ENCODE measurements at places on chromosomes 2 and 18.
A peak's percentile ranks its signal among the peaks of the same experiment; 100 is the strongest.

DNA sequence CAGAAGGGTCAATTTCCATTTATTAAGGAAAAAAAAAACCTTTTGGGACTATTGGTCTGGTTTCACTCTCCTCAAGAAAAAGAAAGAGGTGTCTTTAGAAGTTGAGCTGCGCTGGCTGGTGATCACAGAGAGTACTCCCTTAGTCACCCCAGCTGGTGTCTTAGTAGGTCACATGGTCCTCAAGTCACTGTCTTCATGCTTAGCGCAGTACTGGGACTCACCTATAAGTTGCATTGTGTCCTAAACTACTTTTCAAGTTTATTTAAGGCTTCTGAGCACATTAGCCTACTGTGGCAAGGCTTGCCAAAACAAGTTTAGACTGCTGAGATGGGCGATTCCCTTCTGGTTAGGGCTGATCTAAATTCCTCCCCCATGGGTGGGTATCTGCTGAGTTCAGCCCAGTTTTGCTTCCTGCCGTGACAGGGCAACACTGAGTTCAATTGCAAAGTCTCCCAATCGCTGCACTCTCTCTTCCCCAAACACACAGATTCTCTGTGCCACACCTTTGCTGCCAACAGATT lies 824.9 kb upstream of the CRIM1 start:
- DNase-seq = no peak

DNA sequence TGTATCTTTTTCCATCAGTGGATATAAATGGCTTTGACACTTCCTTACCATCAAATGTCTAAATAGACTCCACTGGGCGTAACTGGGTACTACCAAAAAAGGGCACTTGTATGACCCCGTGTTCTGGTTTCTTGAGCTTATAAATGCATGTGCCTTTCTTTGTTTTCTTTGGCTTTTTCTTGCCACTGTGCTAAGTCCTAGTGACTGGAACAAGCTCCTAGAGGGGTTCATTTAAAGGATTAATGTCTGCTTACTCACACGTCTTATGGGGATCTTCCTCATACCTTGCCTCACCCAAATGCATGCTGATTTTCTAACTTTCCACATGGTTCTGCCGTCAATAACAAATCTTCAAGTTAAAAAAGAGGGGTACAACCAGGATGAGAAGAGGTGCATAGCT lies 19.8 kb upstream of the ZNF532 start:
- no peak for DNase-seq

GRCh38 chr2:202043475-202043874 lies 9.8 kb downstream of the FZD7 start:
- no peak for DNase-seq

DNA sequence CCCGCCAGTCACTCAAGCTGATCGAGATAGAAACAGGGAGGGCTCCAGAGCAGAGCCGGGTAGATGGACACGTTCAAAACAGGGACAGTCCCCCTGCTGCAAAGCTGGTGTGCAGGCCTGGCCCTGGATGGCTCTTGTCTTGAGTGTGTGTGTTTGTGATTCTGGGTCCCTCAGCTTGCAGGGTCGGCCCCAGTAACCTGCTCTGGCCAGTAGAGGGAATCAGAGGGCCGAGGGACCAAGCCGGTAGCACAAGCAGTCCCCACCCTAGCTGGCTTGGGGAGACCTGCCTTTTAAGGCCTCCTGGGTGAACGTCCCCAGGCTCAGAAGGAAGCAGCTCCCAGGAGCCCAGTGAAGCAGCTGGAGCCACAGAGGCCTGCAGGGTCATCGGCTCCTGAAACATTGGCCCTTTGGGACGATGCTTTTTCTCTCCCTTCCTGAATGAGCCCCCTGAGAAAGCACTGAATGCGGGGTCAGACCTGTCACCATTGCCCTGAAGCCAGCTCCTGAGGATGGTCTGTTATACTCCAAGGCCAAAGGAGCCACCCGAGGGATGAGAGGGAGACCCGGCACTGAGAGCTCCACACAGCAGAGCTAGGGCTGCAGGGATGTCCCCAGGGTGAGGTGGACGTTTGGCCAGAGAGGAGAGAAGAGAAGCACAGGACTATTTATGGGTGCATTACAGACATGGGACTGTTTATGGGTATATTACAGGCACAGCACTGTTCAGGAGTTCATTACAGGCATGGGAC lies 15.4 kb upstream of the MLPH start:
- DNase-seq = no peak

GRCh38 chr2:96528006-96528699 lies 8.4 kb upstream of the ARID5A start:
- DNase-seq = peak; percentile 56

GRCh38 chr2:162025121-162025911 lies 48.7 kb downstream of the DPP4 start:
- DNase-seq = no peak

- DNase-seq = no peak
Observed at GRCh38 chr18:32093102-32093511, 1.4 kb downstream of the RNF138 start.

GRCh38 chr2:68768461-68768860 lies 33.9 kb downstream of the ARHGAP25 start:
- no peak for DNase-seq

- DNase-seq = no peak
Observed at GRCh38 chr18:61735564-61736102, 157.2 kb downstream of the RNF152 start.

GRCh38 chr2:10659898-10660568 lies 29.7 kb downstream of the NOL10 start:
- DNase-seq = no peak

DNA sequence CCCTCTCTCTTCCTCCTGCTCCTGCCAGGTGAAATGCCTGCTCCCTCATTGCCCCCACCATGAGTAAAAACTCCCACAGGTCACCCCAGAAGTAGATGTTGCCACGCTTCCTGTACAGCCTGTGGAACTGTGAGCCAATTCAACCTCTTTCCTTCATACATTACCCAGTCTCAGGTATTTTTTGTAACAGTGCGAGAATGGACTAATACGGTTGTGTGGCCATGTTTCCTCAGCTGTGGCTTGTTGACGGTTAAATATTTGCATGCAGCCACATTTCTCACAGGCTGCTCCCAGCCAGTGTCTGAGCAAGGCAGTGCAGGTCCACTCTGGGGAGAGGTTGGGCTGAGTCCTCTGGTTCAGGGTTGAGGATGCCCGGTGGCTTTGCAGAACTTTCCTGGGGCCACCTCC lies 27.8 kb upstream of the COPS8 start:
- DNase-seq = no peak

DNA sequence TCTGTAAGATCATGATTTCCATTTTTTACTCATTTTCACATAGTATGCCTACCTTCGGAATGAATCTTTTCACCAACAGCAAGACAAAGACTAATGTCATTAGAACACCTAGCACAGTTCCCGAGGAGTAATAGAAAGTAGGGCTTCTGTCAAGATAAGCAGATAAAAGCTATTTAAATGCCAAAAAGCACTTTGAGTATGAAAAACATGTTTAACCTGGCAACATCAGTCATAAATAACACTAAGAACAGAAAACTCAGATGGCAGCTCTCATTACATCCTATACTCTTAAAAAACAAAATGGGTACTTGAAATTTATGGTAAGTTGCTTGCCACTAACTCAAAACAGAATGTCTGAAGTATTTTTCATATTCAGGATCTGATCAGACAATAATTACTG lies 17.1 kb downstream of the NEMP2 start:
- no peak for DNase-seq

DNA sequence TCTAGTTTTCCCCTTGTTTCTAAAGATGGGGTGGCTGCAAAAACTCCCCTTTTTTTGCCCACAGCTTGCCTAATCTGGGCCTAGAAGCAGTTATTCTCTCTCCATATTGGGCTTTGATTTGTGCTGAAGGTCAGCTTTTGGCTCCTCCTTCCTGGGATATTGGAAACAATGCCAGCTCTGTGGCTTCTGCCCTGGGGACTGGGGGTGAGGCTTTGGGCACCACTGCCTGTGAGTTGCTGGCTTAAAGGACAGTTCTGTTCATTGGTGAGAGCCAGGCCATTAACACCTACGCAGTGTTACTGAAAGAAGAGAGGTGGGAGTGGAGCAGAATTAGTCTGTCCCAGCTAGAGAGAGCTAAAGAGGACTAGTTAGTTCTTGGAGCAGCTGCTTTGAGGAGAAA lies 4.3 kb downstream of the UBXN2A start:
- no peak for DNase-seq

DNA sequence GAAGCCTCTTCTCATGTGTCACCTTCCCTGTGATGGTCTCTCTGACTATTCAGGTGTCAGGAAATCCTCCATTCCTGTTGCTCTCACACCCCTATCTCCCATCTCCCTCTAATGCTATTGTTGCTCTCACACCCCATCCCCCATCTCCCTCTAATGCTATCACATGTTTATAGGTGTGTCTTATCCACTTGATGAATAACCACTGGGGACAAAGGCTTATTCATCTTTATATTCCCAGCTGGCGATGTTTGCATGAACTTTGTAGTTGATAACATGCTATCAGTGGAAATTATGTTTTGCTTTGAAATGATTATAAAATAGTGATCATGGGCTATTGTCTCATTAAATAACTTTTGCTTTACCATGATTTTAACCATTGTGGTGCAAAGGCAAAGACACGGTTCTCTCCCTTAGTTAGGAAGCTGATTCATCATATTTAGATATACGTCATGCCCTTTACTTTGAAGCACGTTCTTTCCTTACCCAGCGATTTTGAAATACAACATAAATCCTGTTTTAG lies 220.5 kb downstream of the PMAIP1 start:
- DNase-seq = no peak

GRCh38 chr2:235534678-235535422 lies 41.0 kb downstream of the AGAP1 start:
- no peak for DNase-seq

GRCh38 chr2:117989854-117990438 lies 23.9 kb downstream of the CCDC93 start:
- DNase-seq = no peak

DNA sequence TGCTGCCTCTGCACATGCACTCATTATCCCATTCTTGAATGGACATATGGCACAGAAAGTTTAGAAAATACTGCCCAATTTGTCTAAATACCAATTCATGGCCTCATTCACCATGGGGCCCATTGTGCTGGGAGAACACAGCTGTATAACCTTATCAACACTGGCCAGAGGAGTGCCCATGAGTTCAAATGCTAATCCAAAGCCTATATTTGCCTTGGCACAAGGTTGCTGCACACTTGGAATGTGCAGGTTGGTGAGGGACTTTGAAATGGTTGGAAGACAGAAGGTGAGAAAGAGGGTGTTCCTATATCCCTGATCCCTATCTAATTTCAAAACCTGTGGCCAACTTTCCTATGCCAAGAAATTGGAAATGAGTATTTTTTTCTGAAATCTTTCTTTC lies 693.9 kb upstream of the ID2 start:
- DNase-seq = no peak

- DNase-seq = no peak
Observed at GRCh38 chr2:144678736-144679135, 158.8 kb upstream of the ZEB2 start.

GRCh38 chr2:23599006-23599405 lies 214.0 kb downstream of the KLHL29 start:
- no peak for DNase-seq

All from activated T-helper 1 cell treated with anti-CD3 and anti-CD28 coated beads, Interleukin-2, amount 50 U/mL, for 16 hours (primary cell).